ENCODE measurements at places on chromosomes 7 and 10.

- DNase-seq = no peak
These were observed 90.0 kb downstream of the PLXNA4 start for GRCh38 chr7:132486274-132486610.

DNA sequence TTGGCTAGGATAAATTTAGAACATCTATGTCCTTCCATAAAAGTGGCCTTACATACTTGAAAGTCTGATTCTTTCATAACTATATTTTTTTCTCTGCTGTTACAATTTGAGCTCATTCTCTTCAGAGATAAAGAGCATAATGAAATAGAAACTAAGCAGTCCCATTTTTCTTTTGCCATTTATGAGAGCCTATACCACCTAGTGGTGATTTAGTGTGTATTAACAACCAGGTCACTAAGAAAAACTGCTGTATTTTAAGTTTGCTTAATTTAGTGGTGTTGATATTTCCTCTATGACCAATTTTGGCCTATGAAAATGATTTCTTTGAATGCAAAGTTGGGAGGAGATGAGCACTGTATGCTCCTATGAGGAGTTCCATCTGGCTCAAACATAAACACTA is 88.7 kb upstream of the ZWINT start:
- no peak for DNase-seq

DNA sequence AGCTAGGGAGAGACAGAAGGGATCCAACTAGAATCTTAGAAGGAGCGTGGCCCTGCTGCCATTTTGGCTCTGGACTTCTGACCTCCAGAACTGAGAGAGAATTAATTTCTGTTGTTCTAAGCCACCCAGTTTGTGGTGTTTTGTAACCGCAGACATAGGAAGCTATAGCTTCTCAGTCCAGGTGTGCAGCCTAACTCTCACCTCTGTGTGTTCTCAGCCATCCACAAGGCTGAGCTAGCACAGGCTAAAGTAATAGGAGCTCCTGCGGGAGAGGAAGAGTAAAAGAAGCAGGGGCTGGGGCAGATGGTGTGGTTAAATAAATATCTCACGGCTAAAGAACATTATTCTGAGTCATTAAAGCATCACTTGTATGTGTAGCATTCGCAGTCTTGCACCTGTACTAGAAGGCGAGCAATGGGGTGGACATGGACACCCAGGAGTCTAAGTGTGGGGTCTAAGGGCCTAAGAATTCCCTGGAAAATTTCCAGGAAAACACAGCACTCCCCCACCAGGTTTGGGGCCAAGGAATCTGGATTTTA is 94.1 kb downstream of the AOAH start:
- no peak for DNase-seq

DNA sequence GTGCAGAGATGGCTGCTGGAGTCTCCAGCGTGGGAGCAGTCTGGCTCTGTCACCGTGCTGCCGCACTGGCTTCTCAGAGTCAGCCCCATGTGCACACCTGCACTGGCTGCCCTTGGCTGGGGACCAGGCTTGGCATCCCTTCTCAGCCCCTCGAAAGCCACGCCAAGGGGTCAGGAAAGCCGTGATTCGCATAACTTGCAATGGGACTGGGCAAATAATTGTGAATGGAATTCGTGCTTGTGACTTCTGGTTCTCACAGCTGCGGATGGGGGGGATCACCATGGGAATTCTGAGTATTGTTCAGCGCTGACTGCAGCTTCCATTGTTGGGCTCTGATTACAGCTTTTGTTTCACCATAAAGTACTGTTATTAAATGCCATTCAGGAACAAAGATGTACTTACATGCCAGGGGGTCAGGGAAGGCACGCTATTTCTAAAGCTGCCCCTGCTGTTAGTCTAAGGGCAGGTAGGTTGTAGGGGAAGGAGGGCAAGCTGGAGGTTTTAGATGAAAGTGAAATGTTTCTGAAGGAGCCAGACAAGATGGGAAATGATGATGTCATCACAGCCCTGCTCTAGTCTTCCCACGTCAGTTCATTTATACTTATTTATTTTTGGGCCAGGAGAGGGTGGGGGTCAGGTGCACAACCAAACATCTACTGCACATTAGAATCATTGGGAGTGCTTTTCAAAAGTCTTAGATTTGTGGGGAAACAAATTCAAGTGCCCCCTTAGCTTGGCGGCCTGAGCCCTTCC is 5.8 kb upstream of the PLEKHA1 start:
- DNase-seq = no peak

- no peak for DNase-seq
These were observed 2.1 kb downstream of the SP8 start for GRCh38 chr7:20784388-20785156.

DNA sequence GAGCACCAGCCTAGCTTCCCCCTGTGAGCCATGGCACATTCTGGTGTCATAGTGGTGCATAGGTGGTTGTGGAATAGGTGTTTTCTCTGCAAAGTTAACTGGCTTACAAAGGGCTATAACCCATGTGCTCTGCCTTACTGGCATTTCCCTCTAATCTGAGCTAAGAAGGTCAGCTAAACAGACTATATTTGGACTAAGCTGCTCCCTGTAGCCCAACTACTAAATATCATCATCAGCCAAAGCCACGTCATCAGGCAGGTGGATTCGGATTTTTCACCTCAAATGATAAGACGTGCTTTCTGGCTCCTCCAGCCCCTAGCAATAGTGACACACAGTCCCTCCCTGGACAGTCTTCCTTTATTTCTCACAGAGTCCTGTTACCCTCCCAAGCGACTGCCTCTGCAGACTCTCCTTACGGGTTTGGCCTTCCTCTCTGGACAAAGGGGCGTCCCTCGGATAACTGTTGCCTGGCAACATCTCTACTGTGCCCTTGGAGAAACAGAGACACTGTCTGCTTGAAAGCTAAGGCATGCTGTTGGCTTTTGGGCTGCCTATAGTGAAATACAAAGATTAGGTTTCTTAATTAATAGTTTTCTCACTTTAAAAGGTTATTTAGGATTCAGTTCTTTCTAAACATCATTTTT is 9.1 kb downstream of the SLC13A4 start:
- DNase-seq = no peak

DNA sequence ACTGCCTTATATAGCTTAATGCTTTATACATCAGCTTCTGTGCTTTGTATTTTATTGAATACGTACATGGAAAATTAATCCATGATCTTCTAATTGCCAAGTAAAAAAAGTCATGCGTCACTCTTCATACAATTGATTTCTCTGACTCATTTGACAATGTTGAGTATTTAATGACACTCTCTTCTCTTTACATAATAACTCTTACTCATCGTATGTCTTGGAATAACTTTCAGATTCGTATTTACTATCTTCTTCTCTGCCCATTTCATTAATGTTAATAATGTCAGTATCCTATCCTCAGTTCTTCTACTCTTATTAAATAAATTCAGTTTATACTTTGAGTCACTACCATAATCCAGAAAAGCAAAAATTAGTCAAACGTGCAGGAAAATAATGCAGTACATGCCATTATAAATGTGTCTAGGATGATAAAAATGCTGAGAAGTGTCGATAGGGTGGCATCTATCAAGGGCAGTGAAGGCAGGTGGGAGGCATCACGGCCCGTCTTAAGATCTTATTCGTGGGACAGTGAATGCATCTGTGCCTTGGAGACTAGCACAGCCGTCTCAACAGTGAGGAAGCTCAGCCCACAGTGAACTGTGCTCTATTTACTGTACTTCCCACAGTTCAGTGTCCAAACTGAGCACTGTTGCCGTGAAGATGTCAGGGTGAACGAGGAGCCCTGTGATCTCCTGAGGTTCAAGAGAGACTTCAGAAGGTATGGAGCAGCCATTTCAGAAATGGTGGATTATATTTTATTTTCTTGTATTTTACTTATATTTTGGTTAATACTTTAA is 39.8 kb upstream of the AKR1E2 start:
- DNase-seq = no peak

DNA sequence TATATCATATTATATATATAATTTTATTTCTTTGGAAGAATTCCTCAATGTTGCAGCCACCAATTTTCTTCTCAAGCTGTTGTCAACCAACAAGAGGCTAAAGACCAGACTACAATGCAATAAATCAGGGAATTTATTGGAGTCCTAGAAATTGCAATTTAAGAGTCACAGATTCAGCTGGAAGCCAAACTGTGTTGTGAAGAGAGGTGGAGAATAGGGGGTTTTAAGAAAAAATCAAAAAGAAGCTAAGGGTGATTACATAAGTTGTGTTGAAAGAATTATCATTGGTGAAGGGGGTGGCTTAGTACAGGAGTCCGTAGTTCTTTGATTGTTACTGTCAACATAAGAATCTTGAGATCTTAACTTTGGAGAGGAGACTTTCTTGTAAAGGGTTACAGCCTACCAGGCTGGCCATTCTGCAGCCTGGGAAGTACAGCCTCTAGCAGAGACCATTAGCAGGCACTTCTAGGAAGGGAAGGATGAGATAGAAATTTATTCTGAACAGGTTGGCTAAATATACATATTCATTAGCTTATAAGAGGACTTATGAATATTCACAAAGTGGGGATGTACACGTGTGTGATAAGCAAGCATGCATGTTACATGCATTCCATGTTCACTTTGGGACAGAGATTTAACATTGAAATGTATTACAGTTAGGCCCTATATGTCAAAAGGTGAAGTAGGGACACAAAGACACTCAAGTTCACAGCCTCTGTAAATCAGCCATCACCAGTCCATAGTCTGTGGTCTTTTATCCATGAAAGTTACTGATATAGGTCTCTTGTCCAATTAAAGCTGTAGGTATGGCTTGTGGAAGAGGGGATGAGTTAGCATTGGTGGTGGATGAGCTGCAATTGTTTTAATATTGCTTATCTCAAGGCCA is 8.3 kb upstream of the TMEM168 start:
- no peak for DNase-seq

DNA sequence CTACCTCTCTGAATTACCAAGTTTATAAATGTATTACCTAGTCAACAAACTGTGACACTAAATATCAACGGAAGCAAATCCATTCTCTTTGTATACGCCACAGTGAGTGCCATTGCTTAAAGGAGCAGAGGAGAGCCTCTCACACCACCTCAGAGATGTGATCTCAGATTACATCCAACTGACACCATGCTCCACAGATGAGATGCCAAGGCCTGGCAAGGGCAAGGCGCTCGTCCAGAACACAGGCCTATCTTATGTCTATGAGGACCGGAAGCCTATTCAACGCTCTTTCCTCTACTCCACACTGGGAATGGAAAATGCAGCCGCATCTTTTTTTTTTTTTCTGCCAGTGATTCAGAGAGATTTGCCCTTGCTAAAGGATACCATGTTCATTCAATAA is 11.4 kb downstream of the PDIA4 start:
- DNase-seq = no peak

- no peak for DNase-seq
These were observed 30.7 kb upstream of the AQP1 start for GRCh38 chr7:30880941-30881340.

DNA sequence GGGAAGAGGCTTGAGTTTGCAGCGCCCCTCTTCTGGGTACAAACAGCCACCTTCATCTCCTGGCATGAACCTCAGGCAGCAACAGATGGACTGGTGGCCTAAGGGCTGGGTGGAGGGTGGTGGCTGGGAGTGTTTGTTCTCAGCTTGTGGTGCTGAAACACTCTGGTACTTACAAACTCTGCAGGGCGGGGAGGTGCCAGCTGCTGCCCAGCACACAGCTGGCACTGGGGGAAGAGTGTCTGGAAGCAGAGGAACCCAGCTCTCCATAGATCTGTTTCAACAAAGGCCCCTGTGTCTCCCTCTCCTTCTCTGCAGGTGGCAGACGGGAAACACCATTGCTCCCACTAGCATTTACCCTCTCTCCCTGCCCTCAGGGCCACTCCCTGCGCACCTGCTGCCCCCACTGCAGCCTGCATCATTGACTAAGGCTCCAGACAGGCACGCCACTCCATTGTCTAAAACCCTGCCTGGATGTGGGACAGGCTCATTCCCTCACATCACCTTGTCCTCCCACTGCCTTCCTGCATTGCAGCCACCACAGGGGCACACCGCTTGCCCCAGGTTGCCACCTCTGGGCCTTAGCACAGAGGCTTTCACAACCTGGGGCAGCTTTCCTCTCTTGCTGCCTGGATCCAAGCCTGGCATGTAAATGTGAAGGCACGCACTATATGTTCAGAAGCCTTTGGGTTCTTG is 6.5 kb downstream of the ARHGAP22 start:
- DNase-seq = no peak

DNA sequence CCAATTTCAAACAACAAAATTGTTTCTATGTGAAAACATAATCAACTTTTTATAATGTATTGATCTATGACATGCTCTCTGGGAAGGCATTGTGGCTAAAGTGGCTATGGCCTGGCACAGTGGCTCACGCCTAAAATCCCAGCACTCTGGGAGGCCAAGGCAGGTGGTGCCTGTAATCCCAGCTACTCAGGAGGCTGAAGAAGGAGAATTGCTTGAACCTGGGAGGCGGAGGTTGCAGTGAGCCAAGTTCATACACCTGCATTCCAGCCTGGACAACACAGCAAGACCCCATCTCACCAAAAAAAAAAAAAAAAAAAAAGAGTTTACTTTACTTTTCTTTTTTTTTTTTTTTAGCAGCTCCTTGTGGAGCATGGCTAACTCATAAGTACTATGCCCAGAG is 38.9 kb upstream of the CPN1 start:
- DNase-seq = no peak

- DNase-seq = no peak
These were observed 32.8 kb downstream of the LIMK1 start for GRCh38 chr7:74116356-74116755.

DNA sequence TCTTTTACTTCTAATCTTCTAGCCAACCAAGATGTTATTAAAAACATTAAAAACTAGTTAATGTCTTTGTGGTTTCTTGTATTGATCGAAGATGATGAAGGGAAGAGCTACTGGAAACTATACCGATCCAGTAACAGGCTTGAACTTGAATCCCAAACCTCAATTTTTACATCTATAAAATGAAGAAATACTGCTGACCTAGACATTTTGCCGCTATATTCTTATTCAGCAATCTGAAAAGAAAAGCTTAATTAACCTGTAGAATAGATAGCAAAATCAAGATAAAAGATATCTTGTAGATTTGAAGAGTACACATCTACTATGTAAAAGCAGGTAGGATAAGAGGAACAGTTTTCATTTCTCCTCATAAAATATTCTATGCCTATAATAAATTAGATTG is 326.1 kb upstream of the LRRN3 start:
- no peak for DNase-seq

DNA sequence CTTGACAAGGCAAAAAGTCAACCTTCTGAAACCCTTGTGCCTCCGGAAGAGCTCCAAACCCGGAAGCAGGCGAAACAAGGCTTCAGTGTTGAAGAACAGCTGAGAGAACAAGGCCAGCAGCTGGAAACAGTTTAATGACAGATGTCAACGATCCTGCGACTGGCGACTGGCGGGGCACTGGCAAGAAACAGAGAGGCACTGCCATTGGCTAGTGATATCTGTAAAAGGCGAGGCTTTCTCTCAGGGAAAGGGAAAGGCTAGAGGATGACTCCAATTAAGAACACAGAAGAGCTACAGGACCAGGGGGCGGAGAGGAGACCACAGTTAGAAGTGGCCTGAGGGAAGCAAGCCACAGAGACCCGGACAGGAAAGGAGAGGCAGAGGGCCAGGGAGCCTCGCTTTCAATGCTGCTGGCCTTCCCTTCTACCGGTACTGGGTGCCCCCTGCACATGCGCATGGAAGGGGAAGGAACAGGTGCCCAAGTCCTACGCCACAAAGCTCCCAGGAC is 19.4 kb downstream of the ITGB1 start:
- no peak for DNase-seq

- no peak for DNase-seq
These were observed 58.3 kb upstream of the HECW1 start for GRCh38 chr7:43054052-43054722.

- no peak for DNase-seq
These were observed 49.1 kb upstream of the FOXK1 start for GRCh38 chr7:4633012-4633411.

Measured in CD4-positive, alpha-beta T cell treated with Interferon gamma for 1 hour (primary cell).